Stimulated activated CD4-positive, alpha-beta T cell treated with anti-CD3 and anti-CD28 coated beads, Interleukin-1b, Interleukin-23, amount 100 ng/mL, for 48 hours (primary cell): ENCODE measurements at places on chromosomes 6 and 20.

DNA sequence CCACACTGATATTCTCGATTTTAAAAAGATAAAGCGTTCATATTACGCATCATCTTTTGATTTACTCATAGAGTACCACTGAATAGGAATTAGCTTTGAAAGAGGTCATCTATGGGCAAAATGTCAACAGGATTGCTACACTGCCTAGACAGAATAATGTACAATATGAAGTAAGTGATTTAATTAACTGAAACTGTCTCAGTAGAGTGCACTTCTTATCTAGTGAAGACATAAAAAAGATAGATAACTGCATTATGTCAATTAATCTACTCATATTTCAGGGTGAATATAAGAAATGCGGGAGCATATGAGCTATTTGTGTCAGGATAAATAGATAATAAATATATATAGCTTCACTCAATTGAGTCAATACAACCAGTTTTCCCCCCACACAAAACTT, 723.9 kb downstream of the EYS start:
- no peak for DNase-seq

DNA sequence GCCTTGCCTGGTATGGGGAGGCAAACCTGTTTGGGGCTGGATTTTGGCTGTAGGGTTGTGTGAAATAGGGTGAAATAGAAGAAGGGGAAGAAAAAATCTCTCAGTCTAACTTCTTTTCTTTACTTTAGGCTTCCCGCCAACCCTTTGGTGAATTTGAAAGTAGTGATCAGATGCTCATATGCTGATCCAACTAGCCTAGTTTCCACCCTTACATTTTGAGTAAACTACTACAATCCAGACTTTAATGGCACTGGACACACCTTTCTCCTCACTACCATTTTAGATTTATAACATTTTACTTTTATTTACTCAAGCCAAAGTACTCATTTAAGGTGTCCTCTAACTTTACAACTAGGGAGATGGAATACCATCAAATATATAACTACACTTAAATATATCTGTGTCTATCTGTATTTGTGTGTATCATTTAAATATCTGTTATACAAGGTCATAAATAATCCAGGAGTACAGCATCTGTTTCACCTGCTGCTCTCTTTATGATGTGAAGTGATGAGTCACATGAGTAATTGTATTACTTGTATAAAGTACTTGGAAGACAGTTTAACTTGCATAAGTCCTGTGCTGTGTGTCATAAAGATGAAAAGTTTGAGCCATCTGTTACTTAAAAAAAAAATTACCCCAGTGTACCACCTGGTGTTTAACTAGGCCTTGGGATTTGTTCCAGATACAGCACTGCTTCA, 172.1 kb downstream of the CDKAL1 start:
- DNase-seq, result no peak

DNA sequence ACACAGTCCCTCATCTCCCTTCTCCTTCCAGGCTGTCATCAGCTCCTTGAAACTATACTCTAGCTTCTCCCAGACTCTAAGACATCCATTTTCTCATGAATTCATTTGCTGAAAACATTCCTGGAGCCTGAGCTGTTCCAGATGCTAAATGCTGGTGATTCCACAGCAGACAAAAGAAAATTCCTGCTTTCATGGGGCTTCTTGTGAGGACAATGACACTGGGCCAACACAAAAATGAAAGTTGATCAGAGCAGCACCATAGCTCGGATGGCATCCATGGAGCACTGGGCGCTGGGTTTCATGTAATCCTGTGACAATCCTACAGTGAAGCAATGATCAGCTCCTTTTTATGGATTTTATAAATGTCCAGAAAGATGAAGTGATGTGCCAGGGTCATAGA, 47.4 kb upstream of the STX16 start:
- DNase-seq, result no peak

- DNase-seq, result no peak
Observed at GRCh38 chr6:103081126-103081525, 1687.6 kb downstream of the GRIK2 start.

DNA sequence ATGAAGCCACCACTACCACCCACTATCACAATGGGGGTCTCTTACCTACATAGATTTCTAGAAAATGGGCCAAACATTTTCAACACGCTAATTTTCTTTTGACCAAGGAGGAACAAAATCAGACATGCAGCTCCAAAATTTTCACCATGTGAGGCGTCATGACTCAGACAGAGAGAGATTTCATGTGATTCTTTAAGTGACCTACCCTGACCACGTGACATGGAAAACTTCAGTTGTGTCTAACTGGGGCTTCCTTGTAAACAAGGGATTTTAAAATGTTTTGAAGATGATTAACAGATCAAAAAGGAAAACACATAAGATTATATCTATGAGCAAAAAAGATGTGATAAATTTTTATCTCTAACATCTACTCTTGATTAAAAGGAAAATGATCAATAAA, 199.2 kb downstream of the TBXT start:
- no peak for DNase-seq

DNA sequence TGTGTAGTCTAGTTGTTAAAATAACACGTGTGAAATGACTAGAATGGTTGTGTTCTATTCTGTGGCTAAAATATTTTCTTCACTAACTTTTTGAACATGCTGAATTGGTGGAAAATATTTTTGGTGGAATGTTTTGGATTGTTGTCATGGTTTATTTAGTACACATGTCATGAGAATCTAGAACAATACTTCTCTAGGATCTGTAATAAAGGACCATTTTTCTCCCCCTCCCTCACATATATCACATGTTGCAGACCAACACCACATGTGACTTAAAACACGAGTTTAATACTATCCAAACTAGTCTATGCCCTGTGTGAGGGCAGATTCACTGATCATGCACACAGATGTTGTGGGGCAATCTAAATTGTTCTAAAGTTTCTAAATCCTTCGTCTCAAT, 29.2 kb downstream of the FIG4 start:
- DNase-seq, result no peak

DNA sequence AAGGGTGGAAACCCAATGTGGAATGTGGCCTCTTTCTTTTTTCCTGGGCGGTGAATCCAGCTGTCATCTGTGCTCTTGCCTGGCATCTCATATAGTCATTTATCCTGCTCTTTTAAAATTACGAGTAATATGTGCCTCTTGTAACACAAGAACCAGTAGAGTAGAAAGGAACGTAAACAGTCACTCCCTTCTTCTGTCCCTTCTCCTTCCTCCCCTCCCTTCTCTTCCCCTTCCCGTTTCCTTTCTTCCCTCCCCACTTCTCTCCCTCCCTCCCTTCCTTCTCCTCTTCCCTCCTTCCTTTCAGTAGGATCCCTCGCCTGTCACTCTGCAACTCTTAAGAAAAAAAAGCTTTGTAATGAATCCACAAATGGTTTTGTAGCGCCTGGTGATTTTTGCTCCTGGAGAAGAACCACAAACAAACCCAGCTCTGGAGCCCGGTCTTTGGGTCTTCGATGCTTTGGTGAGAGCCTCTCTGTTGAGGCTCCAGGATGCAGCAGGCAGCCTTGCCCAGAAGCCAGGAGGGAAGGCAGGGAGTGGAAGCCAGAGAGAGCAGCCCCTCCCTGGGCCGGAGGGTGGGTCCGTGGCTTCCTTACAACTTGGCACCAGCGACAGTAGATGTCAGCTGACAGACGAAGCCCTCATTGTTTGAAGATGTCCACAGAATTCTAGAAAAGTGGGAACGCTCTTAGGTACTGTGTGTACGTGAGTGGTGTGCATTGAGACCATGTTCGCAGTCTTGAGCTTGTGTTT, 15.0 kb downstream of the DUSP22 start:
- no peak for DNase-seq

- no peak for DNase-seq
Observed at GRCh38 chr20:59375541-59375940, 75.1 kb downstream of the EDN3 start.

- DNase-seq, result no peak
Observed at GRCh38 chr6:89951574-89952104, 57.4 kb downstream of the GJA10 start.

- no peak for DNase-seq
Observed at GRCh38 chr6:33689148-33689494, 22.4 kb downstream of the UQCC2 start.

DNA sequence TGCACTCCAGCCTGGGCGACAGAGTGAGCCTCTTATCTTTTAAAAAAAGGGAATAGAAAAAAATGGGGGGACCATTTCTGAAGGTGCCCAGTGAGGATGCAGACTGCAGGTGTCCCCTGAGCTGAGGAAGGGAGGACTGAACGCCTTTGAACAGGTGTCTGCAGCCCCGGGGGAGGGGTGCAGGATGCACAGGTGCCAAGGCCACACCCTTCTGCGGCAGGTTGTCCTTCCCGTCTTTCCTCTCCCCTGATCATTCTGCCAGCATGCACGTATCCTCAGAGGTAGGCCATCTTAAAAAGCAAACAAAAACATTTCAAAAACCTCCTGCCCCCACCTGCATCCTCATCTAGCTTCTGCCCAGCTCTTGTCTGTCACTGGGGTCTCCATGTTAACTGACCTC, 101.3 kb downstream of the MTHFD1L start:
- DNase-seq, result no peak

DNA sequence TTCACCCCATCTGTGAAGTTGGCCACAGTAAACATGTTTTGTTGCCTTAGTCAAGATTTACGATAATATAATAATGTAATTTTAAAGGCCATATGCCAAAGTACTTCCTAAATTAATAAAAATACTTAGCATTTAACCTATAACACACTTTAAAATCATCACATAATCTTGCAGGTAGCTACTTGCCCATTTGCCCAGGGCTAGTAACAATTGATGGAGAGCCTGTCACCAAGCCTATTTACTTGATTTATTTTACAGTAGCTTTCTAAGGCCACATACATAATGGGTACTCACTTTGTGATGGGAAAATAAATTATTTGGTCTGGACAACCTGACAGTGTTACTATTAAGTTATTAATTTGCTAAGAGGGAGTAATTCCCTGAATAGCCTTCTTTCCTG, 14.5 kb downstream of the BTBD9 start:
- no peak for DNase-seq

GRCh38 chr20:32456869-32457478, 98.8 kb downstream of the ASXL1 start:
- DNase-seq, result no peak

GRCh38 chr20:10249048-10249770, 30.6 kb downstream of the SNAP25 start:
- no peak for DNase-seq
